ENCODE measurements at places on chromosomes 1 and 21.

DNA sequence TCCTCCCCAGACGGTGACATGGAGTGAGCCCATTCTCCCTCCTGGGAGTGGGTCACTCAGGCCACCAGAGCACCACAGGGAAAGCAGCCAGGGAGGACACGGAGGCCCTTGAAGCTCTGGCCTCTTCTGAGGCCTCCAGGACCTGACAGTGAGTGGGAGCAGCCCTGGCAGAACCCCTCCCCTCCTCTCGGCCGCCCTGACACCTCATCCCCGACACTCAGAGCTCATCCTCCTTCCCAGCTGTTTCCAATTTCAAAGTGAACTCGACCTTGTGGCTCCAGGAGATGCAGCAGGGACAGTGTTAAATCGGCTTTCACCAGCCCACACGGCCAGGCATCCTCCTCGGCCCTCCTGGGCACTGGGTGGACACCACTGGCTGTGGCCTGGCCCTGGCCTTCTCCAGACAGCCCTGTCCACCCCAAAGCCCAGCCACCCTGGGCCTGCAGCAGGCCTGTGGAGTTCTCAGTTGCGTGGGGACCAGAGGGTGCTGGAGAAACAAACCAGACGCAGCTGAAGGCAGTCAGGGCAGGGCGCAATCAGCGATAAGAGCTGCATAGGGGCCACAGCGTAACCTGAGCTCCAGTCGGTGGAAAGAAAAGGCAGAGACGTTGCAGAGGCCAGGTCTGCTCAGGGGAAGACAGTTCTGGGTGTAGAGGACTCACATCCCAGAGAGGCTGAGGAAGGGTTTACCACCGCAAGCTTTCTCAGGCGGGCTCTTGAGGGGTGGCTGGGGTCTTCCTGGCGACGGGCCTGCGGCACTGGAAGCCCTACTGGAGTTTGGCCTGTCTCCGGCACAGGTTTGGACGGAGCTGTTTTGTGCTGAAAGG is 27.1 kb downstream of the FTCD start:
- no peak for DNase-seq

DNA sequence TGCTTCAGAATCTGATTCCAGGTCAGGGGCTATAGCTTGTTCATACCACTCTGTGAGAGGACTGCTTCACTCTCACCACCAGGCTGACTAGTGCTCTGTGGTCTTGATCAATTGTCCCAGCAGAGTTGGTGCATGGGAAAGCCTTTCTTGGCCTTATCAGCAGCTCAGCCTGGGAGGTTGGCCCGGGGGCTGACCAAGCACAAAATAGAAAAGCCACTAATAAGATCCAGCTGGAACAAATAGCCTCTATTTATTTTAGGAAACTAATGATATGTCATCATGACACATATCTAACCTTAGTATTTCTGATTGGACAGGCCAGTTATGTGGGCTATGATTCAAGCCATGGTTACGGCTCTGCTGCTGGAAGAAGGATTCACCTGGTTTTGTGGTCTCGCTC is 134.2 kb downstream of the GDAP2 start:
- no peak for DNase-seq

- no peak for DNase-seq
These were observed 32.3 kb upstream of the RASAL2 start for GRCh38 chr1:178061620-178062019.

DNA sequence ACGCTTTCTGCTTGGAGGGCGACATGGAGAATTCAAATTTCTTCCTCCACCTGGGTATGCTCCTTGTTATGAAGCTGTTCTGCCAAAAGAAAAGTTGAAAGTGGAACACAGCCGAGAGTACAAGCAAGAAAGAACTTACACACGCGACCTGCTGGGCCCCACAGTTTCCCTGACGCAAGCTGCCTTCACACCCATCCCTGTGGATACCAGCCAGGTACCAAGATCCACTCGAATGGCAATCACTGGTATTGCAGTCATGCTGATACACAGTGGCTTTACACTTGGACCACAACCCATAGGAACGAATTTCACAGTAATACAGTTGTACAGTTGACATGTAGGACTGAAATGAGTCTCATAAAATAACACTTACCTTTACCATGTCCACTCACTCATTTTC is 387.4 kb downstream of the ZP4 start:
- DNase-seq: no peak

GRCh38 chr1:9875636-9876000 is 34.5 kb downstream of the CTNNBIP1 start:
- no peak for DNase-seq

DNA sequence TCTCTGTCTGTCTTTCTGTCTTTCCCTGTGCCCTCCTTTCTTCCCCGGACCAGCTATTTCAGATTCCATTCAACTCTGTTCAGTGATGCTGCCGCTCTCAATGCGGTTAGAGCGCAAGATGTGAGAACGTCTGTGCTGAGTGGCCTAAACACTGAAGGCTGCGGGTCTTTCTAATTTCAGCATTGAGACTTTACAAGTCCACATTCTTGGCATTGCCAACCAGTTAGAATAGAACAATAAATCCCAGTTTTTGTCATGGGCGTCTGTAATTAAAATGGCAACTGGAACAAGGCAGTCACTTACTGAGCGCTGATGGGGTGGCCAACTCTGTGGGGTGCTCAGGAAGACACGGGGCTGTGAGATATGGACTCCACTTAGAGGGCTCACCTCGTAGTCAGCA is 112.8 kb downstream of the DHRS3 start:
- no peak for DNase-seq

DNA sequence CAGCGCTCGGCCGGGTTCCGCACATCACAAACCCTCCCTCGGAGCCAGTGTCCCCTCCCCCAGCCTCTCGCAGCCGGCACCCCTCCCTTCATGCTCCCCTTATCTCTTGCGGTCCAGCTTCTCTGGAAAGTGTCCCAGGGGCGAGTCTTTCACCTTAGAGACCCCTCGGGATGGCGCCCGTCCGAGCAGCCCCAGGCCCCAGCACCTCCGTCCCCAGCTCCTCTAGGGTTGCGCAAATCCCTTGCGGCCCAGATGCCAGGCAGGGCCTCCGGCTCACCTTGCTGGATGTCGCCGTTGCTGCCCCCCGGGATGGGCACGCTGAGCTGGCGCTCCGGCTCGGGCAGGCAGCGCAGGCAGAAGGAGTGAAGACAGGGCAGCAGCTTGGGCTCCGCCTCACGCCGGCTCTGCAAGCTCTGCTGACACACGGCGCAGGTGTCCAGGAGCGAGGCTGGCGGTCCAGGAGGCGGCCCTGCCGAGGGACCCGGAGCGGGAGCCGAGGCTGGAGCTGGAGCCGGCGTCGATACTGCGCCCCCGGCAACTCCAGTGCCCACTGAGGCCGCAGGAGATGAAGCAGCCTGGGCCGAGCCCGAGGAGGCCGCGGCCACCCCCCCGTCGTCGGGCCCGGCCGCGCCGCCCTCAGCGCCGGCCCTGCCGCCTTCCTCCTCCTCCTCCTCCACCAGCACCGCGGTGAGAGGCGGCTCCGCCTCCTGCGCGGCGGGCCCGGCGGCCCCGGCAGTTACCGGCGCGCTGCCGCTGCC is 550 bp downstream of the TRIM33 start:
- DNase-seq: no peak
